NCI-H1436 treated with DMSO at 0.1 percent for 48 hours (cell line): ENCODE measurements at places on chromosomes 3 and 15.

DNA sequence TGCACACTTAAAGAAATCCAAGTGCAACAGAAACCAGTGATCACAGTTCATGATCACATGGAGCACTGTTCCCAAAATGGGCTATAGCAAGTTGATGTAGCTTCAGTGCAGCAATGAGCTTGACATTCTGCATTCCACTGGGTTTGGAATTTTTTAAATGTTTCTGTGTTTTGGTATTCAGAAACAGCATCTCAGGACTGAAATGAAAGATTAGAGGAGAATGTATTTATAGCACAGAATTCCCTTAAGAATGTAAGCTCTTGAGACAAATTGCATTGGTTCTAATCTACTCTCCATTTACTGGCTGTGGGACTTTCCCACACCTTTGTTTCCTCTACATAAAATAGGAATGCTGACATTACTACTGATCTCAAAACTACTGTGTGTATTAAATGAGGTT lies 162.7 kb downstream of the FGF12 start:
- no peak for DNase-seq

DNA sequence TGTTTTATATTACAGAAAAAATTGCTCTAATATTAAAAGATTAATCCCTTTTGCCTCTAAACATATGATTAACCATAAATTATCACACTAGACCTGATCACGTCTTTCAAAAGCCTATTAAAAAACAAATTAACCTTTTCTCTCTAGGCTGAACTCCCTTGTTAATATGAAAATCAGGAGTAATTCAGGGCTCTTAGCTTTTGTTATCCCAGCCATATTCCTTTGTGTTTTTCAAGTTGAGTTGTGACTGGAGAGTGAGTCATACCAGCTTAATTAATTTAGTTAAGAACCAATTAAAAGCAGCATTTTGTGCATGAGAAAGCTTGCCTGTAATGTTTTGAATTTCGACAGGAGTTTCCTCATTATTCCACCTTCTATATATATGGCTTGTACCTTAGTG lies 385.8 kb downstream of the VGLL3 start:
- DNase-seq = no peak

DNA sequence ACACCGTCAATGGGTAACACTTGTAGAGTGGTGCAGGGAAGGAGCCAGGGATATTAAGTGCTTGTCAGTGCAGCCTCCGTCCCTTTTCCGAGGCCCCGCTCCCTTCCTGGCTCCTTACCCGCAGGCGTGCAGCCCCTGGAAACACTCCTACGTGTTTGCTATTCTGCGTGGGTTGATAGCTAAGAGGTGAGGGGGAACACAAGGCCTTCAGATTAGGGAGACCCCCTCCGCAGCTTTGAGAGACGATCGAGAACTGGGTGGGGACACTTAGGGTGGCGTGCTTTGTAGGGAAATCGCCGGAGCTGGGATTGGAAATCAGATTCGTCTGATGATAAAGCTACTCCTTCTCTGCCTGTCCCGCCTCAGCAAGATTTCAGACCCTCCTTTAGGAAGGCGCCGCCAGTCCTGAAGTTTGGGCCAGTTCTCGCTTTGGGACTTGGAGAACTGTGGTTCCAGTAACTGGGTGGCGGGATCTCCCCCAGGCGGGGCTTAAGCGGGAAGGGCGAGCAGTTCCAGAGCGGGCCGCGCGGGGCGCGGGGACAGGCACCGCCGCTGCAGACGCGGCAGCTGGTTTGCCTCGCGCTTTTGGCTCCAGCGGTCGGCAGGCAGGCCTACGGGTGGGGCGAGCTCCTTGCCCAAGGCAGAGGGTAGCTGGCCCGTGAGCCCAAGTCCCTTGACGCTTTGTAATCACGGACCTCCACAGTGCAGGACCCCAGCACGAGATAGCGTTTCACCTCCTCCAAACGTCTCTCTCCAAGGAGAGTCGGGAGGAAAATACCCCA lies 8.0 kb upstream of the FAM107A start:
- DNase-seq = no peak

GRCh38 chr15:27574541-27575054 lies 524.5 kb downstream of the OCA2 start:
- DNase-seq = no peak

DNA sequence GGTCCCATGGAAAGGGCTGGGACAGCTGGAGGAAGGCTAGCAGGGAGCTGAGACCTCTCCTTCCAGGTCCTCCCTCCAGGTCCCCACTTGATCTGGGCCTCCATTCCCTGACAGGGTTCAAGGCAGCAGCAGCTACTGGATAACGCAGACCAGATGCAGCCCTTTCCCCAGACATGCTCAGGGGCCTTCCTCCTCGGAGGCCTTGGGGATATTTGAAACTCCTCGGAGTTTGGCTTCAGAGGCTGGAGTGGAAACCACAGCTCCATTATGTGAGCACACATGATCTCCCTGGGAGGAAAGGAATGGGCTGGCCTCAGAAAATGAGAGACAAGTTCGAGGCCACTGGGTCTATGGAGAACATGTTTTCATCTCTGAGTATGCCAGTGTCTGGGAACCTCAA lies 119.3 kb downstream of the SMAD6 start:
- DNase-seq = no peak

DNA sequence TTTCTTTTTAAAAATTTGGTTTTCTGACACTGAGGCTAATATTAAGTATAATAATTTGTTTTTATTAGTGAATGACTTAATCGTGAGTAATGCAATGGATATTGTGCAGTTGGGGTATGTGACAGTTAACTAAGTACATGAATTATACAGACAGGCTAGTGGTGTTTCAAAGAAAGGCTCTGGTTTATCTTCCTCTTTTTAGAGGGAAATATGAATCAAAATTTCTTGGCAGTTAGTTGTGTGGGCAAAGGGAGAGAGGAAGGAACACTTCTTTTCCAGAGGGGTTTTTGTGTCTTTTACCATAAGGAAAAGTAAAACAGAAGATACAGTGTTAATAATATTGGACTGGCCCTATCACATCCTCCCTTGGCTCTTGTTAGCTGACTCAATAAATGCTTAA lies 2.7 kb downstream of the ZNF654 start:
- DNase-seq = no peak

GRCh38 chr3:176401211-176401610 lies 796.1 kb downstream of the TBL1XR1 start:
- no peak for DNase-seq

DNA sequence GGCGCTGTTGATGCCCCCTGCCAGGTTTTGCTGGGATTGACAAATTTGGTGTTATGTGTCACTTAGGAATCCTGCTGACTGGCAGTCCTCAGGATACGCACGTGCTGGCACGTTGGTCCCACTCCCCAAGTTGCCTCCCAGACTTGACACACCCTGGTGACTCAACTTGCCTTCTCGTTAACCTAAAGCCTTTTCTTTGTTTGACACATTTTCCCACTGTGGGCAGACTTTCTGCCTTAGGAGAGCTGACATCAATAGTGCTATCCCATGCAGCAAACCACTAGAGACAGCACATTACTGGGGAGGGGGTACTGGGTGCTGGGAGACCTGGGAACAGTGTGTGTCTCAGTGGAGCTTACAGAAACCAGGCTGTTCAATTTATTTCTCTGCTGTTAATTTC lies 104.3 kb downstream of the OXNAD1 start:
- DNase-seq = no peak

GRCh38 chr15:78536134-78536533 lies 4.1 kb upstream of the PSMA4 start:
- no peak for DNase-seq

GRCh38 chr3:168498194-168498593 lies 402.5 kb upstream of the GOLIM4 start:
- DNase-seq = no peak

GRCh38 chr15:53665930-53666329 lies 93.5 kb downstream of the WDR72 start:
- DNase-seq = no peak

DNA sequence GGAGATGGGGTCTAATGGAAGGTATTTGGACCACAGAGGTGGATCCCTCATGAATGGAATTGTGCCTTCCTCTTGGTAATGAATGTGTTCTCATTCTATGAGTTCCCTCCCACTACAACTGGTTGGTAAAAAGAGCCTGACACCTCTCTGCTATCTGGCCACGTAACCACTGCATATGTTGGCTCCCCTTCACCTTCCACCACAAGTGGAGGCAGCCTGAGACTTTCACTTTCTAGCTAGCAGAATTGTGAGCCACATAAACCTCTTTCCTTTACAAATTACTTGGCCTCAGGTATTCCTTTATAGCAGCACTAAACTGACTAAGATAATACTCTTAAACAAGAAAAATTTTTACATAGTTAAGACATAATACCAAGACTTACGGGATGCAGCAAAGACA lies 155.3 kb downstream of the NR1I2 start:
- no peak for DNase-seq

GRCh38 chr15:82108489-82109078 lies 62.8 kb upstream of the MEX3B start:
- DNase-seq = no peak

- no peak for DNase-seq
Measured at GRCh38 chr15:45704329-45705249, 69.8 kb downstream of the SQOR start.

DNA sequence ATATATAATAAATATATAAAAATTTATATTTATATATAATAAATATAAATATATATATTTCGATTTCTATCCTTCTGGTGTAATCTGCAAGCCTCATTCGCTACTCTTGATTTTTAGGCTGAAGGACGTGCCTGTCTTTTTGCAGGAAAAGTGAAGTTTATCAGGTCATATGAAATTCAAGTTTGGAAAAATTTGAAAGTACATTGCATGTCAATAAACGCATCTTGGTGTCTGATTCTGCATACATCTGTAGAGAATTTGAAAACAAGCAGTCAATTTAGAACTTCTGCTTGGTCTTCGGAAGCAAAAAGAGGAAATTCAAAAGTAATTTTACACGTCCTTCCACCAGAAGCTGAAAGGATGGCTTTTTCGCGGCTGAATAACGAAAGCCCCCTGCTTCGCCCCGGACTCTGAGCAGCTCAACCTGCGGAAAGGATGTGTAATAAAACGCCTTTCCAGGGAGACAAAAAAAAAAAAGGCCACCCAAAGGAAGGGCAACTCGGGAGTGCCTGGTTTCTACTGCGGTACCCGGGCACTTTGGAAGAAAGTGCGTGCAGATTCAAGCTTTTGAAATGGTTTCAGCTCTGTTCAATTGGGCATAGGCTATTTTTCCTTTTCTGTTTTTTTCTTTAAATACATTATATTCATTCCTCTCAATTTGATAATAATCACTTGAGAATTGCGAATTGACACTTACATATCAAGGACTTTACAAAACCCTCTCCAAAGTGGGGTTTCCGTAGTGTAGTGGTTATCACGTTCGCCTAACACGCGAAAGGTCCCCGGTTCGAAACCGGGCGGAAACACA lies 1.5 kb upstream of the MYNN start:
- DNase-seq = peak; percentile 91

GRCh38 chr15:29821416-29822099 lies 710 bp downstream of the TJP1 start:
- DNase-seq = no peak

- no peak for DNase-seq
Measured at GRCh38 chr3:142355692-142356091, 92.1 kb downstream of the XRN1 start.

- no peak for DNase-seq
Measured at GRCh38 chr3:99365396-99365795, 273.0 kb upstream of the COL8A1 start.

GRCh38 chr3:126916546-126916945 lies 66.4 kb upstream of the PLXNA1 start:
- no peak for DNase-seq

GRCh38 chr3:134363381-134363755 lies 10.9 kb downstream of the AMOTL2 start:
- DNase-seq = no peak

DNA sequence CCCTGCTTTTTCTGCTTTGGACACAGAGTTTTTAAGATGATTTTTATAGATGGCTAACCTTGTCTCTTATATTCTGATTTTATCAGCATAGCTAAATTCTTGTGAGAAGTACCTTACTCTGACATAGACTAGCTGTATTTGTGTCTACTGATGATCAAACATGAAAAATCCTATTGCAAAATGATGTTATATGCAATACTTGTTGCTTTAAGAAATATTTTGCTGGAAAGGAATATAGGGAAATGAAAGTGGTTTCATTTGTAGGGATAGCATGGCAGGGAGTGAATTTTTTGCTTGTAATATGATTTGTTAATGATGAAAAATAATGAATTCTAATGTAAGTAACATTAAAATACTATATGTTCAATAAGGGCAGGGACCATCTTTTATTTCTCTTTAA lies 35.9 kb downstream of the CFAP91 start:
- DNase-seq = no peak

GRCh38 chr15:41881920-41882688 lies 11.7 kb downstream of the SPTBN5 start:
- DNase-seq = no peak

DNA sequence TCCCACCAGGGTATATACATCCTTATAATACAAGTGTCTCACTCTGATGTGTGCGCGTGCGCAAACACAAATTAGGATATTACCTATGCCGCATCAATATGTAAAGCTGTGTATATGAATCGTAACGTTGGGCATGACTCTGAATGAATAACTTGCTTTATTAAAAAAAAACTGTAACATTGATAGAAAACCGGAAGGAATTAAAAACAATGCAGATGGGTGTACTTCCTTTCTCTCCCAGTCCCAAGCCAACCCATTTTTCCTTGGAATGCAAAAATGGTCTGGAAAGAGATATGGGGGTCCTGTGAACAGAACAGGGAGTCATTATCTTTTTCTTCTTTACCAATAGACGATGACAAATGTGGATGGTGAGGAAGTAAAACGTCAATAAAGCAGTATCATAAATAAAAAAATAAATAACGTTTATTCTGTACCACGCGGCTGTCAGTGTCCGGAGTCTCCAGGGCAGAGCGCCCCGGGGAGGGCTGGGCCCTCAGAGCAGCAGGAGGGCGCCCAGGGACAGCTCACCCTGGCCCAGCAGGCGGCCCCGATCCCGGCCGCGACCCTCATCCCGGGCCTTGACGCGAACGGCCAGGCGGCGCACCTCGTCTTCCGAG lies 1.6 kb downstream of the C2CD4B start:
- no peak for DNase-seq

DNA sequence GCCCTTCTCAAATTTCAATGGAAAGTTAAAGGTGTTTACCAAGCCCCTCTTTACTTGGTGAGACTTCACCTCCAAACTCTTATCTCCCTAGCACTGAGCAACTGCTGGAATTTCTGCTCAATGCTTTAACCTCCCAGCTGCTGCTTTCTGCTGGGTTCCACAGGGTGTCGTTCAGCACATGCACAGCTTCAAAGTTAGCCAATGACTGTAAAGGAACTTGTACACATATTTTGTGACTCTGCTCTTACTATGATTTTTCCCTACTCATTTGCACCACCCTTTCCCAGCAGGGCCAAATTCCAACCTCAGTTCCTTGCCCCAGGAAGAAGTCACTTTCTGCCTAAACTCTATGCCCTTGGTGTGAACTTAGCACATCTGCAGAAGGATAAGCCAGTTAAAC lies 89.7 kb downstream of the ULK4 start:
- DNase-seq = no peak

DNA sequence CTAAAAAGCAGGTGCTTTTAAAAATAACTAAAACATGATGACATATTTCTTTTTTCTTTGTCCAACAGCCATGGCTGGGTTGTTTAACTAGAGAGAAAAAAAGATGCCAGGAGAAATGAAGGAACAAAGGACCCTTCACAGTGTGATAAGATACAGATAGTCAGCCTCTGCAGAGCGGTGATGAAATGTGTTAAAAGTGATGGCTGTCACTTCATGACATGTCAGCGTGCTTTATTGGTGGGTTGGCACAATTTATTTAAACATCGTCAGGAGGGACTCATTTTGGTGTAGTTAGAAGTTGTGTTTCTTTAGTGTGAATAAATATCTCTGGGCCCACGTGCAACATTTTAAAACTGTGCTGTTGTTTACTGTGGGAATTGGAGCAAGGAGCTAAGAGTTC lies 887.4 kb upstream of the CFAP20DC start:
- DNase-seq = no peak
